ENCODE measurements at places on chromosomes 6 and 20. TPM values are rescaled to one million over a fixed set of nuclear protein-coding genes. Genes with fewer than 3 reads are reported as not detected.

Gene RNGTT
- total RNA-seq: 20.8 TPM

Gene PSORS1C2
- total RNA-seq: not detected

Gene MYCT1
- total RNA-seq: 4.5 TPM

Gene MYO6
- total RNA-seq: 16.0 TPM

Gene PNLDC1
- total RNA-seq: 0.08 TPM
